ENCODE measurements at places on chromosomes 7 and 10.

- DNase-seq = peak; percentile 38
Observed at GRCh38 chr10:3067118-3067858, at the start of gene PFKP. PFKP (plus strand) TSS chr10:3067548; CDS start chr10:3067596, 48 bp downstream.

DNA sequence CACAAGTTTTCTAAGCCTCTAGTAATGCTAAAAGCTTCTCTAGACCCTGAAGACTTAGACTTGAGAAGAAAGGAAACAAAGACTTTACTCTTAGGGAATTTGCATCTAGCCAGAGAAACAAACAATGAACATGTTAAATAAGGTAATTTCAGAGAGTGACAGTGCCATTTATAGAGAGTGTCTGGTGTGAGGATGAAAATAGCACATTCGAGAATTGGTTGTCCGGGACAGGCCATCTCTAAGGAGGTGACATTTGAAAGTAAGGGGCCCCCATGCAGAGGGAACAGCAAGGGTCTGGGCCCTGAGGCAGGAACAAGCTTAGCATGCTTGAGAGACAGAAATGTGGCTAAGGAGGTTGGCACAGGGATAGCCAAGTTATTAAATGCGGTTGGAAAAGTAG, 48.1 kb downstream of the ADAM22 start:
- DNase-seq = no peak

DNA sequence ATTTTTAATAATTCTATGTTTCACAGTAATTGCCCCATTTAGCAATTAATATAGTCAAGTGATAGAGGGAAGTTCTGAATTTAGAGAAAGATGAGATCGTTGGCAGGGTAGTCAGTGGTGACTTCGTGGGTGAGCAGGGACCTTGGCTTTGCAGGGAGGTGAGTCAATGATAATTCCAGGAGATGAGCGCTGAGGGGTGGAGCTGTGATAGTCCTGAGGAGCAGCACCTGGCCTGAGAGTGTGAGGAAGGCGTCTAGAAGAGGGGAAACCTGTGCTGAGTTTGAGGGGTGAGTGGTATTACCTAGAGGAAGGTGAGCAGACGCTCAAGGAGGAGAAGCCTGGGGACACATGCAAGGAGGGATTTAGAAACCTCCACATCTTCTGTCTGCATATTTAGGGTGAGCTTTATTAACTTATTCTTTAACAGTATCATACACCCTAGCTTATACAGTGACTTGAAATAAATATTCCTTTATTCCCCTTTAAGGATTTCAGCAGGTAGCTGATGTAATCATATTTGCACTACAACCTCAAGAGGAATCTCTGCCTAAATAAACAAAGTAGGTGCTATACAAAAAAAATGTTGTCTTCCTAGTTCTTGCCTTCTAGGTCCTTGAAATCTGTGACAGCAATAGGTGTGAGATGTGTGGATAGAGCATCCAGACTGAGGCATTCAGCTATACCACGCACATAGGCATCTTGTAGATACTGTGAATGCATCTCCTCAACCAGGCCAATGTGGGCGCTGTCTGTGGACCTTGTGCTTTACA, 2.1 kb upstream of the TRIL start:
- no peak for DNase-seq

DNA sequence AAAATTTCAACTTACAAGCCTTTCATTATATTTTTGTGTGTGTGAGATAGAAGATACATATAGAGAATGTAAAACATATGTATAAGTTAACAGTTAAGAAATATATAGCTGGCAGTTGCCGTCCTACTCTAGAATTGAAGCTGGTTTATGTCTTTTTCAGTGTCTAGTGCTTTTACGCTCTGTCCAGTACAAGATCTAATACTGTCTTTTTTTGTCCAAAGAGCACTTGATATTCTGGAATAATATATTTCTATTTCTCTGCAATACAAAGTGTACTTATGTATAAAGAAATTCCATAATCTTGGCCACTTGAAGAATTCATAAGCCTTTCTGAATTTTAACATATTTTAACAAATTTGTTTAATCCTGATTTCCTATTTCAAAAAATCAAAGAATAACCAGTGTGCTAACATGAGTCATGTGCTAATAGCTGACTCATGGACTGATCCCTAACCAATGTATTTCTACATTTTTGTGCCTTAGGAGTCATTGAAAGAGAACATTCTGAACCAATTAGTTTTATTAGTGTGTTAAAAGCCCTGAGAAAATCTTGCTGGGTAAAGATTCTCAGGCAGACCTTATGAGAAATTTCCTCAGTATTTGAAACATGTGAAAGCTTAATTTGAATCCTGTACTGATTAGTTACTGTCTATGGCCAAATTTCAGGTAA, 73.2 kb upstream of the CCAR1 start:
- no peak for DNase-seq

GRCh38 chr7:138948403-138948802, 32.8 kb downstream of the KIAA1549 start:
- no peak for DNase-seq

DNA sequence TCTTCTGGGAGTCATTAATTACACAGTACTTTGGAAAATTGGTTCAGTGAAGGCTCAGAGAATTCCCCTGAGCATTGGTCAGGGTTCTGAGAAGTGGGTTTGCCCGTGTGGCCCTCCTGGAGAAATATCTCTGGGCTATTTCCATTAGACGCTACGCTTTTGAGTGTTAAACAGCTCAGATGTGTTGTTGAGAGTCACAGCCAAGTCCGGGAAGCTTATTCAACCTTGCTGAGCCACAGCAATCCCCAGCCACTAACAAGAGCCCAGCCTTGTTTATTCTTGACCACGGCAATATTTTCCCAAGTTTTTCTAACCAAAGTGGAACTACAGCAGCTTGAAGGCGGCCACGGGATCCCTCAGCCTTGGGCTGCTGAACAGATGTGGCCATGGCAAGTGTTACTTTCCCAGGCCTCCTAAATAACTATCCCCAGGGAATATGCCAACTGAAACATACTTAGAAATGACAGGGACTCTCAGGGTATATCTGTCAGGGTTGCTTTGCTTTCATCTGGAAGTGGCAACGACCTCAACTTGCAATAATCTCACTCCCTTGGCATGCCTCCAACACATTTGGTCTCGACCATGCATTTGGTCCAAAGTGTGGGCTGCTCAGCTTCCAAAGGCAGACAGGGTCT, 214.7 kb downstream of the EMX2 start:
- no peak for DNase-seq

- no peak for DNase-seq
Observed at GRCh38 chr7:128202287-128202957, 38.7 kb upstream of the LEP start.

GRCh38 chr7:132475669-132476116, 100.6 kb downstream of the PLXNA4 start:
- no peak for DNase-seq

- DNase-seq = no peak
Observed at GRCh38 chr10:118210276-118210675, 131.8 kb downstream of the FAM204A start.

- DNase-seq = no peak
Observed at GRCh38 chr10:6530966-6531365, 49.1 kb downstream of the PRKCQ start.

GRCh38 chr7:11420049-11420448, 411.9 kb downstream of the THSD7A start:
- no peak for DNase-seq
